Daoy (cell line): ENCODE measurements at places on chromosomes 2 and 18. TPM values are rescaled to one million over a fixed set of nuclear protein-coding genes. Genes with fewer than 3 reads are reported as not detected.

The DQX1 gene
- 1.1 TPM in 1 of 2 replicates, not detected in the other for total RNA-seq

The REEP1 gene
- total RNA-seq, result 4.1 TPM in 2 replicates

The LIPG gene
- 32.6 and 40.3 TPM in 2 replicates for total RNA-seq

The DNAJC5G gene
- total RNA-seq, result not detected in 2 replicates

The HOXD12 gene
- 0.46 TPM in 1 of 2 replicates, not detected in the other for total RNA-seq

The TMEM200C gene
- total RNA-seq, result 1.3 and 2.5 TPM in 2 replicates

The NEMP2 gene
- total RNA-seq, result 6.7 and 20.0 TPM in 2 replicates

The TLK1 gene
- total RNA-seq, result 11.7 and 19.7 TPM in 2 replicates

The BBS5 gene
- 3.7 and 6.7 TPM in 2 replicates for total RNA-seq

The CERKL gene
- total RNA-seq, result 0.29 TPM in 1 of 2 replicates, not detected in the other

The WDR43 gene
- total RNA-seq, result 108 and 111 TPM in 2 replicates

The IL1RN gene
- total RNA-seq, result not detected in 2 replicates

The ALKAL2 gene
- 1.8 and 2.6 TPM in 2 replicates for total RNA-seq

The THSD7B gene
- not detected in 2 replicates for total RNA-seq

The MGAT5 gene
- total RNA-seq, result 21.0 and 23.2 TPM in 2 replicates

The HOXD13 gene
- 20.7 and 21.5 TPM in 2 replicates for total RNA-seq

The HOXD10 gene
- total RNA-seq, result 14.8 and 18.6 TPM in 2 replicates

The TUBA3E gene
- 1.0 and 3.5 TPM in 2 replicates for total RNA-seq

The DTNA gene
- 12.1 and 14.3 TPM in 2 replicates for total RNA-seq

The BOLL gene
- not detected in 2 replicates for total RNA-seq

The GPR17 gene
- total RNA-seq, result not detected in 2 replicates

The C2orf15 gene
- 0.11 TPM in 1 of 2 replicates, not detected in the other for total RNA-seq
